ENCODE measurements at places on chromosomes 11 and 22.
A peak's percentile ranks its signal among the peaks of the same experiment; 100 is the strongest.

DNA sequence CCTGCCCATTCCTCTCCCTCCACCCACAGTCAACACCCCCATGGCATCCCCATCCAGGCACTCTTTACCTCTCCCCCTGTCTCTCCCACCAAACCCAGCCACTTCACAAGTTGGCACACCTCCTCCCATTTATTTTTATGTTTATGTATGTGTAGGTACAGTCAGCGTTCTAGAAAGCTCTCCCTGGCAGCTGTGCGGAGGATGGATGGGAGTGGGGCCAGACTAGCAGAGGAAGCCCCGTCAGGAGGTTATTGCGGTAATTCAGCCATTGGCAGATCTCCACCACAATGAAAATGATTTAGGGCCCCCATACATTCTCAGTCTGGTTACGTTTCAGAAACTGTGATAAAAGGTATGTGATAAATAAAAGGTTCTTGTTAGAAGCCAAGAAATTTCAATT, 51.3 kb downstream of the BTG4 start:
- DNase-seq, result no peak

DNA sequence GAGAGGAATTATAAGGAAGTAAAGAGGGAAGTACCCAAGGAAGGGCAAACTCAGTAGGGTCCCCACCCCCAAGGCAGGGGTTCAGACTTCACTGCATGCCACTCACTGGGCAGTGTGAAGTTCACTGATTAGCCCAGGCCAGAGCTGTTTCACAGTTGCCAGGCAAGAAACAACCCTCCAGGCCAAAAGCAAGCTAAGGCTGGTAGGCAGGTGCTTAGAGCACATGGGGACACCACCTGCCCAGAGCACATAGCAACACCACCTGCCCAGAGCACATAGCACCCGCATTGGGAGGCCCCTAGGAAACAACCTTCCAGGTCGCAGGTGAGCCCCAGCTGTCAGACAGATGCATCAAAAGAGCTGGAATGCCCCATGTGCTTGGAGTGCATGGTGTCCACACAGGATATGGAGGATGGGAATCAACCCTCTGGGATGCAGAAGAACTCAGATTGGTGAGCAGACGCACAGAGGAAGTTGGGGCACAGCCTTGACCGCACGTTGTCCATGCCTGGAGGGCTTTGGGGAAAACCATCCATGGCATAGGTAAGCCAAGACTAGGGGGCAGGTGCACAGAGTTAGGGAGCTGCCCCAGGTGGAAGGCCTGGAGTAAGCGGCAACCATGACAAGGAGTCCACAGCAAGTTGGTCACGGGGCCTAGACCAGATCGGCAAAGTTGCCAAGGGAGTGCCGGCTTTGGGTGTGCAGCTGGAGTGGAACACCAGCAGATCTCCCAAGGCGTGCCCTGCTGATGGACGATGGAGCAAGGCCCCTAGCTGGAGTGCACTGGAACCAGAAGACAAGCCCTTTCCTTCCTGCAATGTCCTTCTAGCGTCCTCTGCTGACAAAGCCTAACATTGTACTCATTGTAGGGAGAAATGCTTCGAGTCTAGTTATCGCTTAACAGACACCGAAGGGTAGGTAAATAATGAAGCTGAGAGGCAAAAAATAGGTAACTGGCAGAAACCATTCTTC, 7.8 kb upstream of the TMEM216 start:
- DNase-seq, result no peak

GRCh38 chr11:73914284-73914683, 36.5 kb upstream of the DNAJB13 start:
- no peak for DNase-seq

GRCh38 chr11:6219359-6219758, 14.0 kb downstream of the C11orf42 start:
- no peak for DNase-seq

- no peak for DNase-seq
These were observed 33.1 kb upstream of the ELF5 start for GRCh38 chr11:34546511-34547209.

- DNase-seq, result no peak
These were observed 587 bp downstream of the MYRF start for GRCh38 chr11:61752925-61753521.

DNA sequence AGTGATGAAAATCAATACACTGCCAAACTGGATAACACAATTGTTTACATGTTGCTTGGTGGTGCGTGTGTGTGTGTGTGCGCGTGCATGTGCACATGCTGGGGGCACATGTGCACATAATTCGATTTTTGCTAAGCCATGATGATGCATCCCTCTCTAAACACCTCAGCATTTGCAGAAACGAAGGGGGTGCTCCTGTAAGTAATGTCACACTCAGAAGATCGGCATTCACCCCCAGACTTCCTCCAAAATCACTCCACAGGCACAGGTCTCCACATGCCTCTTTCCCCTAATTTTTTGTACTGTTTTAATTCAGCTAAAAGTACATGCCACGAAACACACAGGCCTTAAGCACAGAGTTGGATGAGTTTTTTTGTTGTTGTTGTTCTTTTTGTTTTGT, 341.5 kb downstream of the SHANK2 start:
- DNase-seq, result no peak

DNA sequence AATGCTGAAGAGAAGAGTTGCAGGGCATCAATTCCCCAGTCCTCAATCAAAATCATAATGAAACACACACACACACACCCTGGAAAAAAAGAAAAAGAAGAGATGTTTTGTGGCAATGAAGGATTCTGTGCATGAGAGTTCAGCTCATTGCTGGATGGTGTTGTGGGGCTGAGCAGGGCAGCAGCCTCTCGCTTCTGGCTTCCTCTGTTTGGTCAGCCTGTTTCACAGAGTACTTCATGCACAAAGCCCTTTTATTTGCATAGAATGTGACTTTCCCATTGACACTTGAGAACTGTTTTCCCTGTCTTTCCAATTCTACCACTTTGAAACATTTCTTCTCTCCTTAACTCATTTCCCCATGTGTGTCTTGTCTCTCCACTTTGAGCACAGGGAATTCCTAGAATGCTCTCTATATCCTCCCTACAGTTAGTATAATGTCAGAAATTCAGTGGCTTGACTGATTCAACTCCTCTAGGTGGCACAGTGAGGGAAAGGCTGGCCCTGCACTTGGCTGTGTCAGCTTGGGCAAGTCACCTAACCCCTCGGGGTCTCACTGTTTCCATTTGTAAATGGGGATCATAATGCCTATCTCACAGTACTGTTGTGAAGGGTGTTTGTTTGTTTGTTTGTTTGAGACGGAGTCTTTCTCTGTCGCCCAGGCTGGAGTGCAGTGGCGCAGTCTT, 25.4 kb upstream of the BSX start:
- DNase-seq, result no peak

GRCh38 chr11:125514336-125515101, 18.5 kb upstream of the FEZ1 start:
- peak; percentile 34 for DNase-seq

DNA sequence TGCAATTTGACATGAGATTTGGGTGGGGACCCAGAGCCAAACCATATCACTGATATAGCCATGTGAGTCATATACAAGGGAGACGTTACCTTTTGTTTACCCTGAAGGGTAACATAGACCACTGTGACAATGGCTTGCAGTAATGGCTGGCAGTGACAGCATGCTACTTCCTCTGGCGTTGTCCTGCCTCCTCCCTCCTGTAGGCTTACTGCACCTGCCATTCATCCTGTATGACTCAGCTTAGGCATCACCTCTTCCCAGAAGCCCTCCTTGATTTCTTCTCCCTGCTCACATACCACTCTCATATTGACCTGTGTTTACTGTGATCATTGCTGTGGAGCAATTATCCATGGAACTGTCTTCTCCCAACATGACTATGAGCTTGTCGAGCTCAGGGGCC, 12.0 kb upstream of the PVALB start:
- DNase-seq, result no peak

DNA sequence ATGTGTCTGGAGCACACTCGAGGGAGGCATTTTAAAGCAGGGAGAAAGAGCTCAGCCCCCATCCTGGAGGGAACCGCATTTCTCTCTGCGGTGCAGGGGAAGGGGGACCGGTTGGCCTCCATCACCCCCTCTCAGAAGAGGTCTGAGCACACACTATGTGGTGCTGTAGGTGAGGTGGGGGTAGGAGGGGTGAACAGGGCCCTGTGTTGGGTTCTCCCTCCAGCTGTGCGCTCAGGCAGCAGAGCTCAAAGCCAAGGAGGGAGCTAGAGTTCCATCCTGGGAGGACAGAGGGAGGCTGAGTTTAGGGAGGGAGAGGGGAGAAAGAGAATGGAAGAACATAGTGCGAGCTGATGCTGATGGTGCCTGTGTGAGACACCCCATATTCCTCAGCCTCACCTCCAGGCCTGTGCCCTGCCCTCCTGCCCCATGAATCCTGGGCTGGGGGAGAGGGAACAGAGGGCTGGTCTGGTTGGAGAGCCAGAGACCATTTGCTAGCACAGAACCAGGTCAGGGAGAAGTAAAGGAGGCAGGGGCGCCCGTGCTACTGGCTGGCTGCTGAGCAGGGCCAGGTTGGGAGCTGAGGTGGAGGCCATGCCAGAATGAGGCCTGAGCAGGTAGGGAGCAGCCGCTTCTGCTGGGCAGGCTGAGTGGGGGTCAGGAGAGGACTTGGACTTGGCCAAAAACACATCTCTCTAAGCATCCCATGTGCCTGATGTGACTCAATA, 43.7 kb downstream of the ALX4 start:
- DNase-seq, result no peak

DNA sequence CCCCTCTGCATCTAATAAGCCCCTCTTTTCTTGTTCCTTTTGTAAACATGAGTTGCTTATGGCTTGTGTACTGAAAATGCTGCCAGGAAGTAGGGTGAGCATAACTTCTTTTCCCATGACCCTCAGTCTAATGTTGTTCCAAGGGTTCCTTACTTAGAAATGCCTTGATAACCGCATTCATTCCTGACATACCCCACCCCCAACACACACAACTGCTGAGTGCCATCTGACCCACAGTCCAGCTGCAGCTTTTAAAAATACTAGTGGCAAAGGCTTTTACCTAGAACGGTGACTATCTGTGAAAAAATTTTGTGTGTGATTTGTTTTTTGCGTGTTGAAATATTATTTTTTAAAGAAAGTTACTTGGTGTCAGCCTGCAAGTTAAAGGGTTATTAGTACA, 52.6 kb downstream of the ARHGAP42 start:
- no peak for DNase-seq

DNA sequence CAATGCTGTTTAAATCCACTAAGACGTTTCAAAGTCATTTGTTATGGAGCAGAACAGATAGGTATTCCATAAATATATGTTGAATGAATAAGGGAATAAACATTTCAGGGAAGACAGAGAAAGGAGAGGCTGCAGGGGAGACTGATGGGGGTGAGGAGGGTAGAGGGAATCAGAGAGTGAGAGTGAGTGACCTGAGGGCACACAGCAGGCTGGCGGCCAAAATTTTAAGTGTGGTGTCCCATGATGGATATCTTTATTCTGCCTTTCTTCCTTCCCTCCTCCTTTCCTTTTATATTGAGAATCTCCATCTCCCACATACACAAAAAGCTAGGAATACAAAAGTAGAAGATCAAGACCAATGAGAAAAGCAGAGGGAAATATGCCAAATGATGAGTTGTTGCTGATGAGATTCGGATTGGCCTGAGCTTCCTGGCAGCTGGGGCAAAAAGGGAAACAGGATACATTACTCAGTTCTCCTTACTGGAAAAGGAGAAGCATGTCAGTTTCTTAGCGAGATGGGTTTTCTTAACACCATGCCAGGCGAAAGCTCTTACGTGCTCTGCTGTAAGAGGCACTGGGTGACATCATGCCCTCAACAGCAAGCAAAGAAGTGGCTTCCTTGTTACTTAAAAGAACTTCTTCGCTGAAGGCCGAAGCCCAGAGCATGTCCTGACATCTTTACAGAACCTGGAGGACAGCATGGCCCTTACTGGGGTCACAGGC, 11.2 kb upstream of the CYTH4 start:
- DNase-seq, result no peak

GRCh38 chr11:46664612-46665011, 35.8 kb downstream of the ARHGAP1 start:
- no peak for DNase-seq

DNA sequence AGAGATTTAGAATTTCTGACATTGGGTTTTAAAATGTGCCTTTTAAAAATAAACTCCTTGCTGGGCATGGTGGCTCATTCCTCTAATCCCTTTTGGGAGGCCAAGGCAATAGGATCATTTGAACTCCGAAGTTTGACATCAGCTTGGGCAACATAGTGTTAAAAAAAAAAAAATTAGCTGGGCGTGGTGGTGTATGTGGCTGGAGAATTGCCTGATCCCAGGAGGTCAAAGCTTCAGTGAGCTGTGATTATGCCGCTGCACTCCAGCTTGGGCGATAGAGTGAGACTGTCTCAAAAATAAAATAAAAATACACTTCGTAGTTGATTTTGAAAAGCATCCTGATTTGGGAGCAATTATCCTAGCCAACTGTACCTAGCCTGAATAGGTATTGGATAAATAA, 3.4 kb upstream of the APLP2 start:
- no peak for DNase-seq

- no peak for DNase-seq
These were observed 28.1 kb downstream of the DRD4 start for GRCh38 chr11:665062-665703.
